CD8-positive, alpha-beta memory T cell (primary cell): ENCODE measurements at places on chromosomes 12 and 14.
A peak's percentile ranks its signal among the peaks of the same experiment; 100 is the strongest.

DNA sequence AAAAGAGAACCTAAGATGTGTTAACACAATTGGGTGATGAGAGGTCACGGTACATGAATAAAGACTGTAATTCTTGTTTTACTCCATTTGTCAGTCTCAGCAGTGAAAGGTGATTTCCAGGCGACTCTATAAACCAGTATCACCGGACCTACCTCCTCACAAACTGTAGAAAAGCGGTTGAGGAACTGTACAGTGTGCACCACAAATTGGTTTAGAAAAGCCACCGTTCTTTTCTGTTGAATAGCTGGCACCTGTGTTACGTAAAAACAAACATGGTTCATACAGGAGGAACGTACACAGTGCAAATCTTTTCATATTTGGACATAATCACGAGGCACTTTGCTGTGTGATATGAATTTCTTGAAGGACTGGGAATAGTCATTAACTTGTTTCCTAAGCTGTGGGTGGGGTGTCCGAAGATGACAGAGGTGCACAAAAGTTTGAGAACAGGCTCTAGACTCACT, 663 bp downstream of the WASHC3 start:
- peaks cover 30% of the 10 kb centered on the region for H3K4me1 ChIP-seq
- peak; percentile 27 for DNase-seq
- H3K27me3 ChIP-seq, result no peaks in the 10 kb centered on the region
- H3K27ac ChIP-seq, result peak overlapping the region; percentile 95
- H3K36me3 ChIP-seq, result peaks cover 16% of the 10 kb centered on the region
- H3K4me3 ChIP-seq, result peak overlapping the region; percentile 96

GRCh38 chr12:20601668-20602280, 93.4 kb upstream of the SLCO1C1 start:
- no peaks in the 10 kb centered on the region for H3K4me1 ChIP-seq
- no peaks in the 10 kb centered on the region for H3K36me3 ChIP-seq
- H3K27ac ChIP-seq, result no peak overlapping the region
- no peaks in the 10 kb centered on the region for H3K27me3 ChIP-seq
- no peak for DNase-seq

DNA sequence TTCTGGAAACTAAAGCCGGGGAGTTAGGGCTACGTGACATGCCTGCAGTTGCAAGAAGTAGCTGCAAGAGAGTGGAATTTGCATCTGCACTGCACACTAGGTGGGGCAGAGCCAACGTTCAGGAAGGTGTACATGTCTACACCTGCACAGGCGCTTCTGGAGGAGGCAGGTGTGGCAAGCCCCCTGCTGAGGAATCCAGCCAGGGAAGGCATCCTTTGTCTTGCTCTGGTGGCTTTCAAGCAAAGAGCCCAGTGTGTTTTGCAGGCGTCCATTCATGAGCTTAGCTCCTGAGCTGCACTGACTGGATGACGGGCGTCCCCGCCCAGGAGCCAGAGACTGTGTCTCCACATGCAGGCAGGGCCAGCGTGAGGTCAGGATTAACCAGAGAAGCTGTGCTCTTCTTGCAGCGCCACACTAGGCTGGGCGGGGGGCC, 116.3 kb downstream of the ZFP36L1 start:
- no peak for DNase-seq
- no peaks in the 10 kb centered on the region for H3K27me3 ChIP-seq
- H3K36me3 ChIP-seq, result no peaks in the 10 kb centered on the region
- peaks cover 6% of the 10 kb centered on the region for H3K4me1 ChIP-seq
- no peak overlapping the region for H3K4me3 ChIP-seq

DNA sequence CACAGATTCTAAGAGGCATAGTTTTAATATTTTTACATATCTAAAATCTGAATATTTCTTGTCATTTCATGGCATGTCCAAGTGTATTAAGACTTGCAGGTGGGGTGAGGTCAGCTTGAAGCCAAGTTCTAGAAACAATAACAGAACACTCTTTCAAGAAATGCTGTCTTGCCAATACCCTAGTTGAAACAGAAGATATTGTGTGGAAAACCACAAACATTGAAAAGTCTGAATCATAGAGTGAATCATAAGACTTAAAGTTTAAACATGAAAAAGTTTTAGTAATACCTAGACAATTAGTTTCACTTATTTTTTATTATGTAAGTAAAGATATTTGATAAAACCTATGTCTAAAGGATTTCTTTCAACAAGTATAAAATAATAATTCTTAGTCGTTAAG, 191.5 kb upstream of the CAND1 start:
- no peaks in the 10 kb centered on the region for H3K4me1 ChIP-seq
- no peaks in the 10 kb centered on the region for H3K27me3 ChIP-seq
- DNase-seq, result no peak
